Left lung (tissue), 14 donors: ENCODE measurements at places on chromosomes 11 and 22.

- DNase-seq: no peak
Measured at GRCh38 chr11:128244871-128245270, 342.5 kb downstream of the ETS1 start.

DNA sequence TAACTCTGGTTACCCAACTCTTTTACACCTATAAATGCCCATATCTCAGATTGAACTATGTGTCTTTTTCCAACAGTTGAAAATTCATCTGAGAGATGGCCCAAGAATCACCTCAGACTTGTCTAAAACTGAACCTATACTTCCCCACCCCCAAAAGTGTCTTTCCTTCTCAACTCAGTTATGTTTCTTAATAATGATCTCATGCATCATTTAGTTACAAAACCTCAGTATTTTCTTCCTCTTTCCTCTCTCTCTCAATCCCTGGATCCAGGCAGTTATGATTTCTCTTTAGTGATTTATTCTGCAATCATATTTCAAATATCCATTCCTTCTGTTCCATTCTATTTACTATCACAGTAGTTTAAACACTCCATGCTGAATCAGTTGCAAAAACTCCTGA, 32.3 kb upstream of the ADSL start:
- DNase-seq: no peak

DNA sequence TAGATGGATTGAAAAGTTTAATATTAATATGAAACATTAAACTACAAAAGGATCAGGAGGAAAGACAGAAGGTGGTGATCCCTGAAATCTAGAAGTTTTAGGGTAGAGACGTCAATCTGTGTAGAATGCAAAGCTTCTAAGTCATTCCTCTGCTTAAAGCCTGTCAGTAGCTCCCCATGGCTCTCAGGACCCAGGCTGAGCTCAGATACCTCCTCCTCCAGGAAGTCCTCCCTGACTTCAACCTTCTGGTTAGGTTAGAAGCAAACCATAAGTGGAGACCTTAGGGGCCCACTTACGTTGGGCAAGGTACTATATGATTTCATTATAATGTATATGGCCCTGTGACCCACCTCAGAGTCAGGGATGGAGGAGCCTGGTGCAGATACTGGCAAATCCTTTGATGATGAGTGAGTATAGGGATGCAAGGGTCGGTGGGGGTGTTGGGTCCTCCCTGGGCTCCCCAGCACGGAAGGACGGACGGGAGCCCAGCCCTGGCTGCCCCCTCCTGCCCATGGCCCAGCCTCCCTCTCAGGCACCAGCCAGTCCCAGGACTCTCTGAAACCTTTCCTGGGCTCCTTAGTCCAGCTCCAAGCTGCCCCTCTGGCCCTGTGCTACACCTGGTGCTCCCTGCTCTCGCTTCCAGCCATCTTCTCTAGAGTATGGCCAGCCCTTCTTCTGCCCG, 3.2 kb upstream of the PPP6R3 start:
- no peak for DNase-seq

- peak; percentile 75 for DNase-seq
Measured at GRCh38 chr11:125167292-125167953, 2.9 kb downstream of the PKNOX2 start.
